ENCODE measurements at places on chromosomes 7 and 10.

DNA sequence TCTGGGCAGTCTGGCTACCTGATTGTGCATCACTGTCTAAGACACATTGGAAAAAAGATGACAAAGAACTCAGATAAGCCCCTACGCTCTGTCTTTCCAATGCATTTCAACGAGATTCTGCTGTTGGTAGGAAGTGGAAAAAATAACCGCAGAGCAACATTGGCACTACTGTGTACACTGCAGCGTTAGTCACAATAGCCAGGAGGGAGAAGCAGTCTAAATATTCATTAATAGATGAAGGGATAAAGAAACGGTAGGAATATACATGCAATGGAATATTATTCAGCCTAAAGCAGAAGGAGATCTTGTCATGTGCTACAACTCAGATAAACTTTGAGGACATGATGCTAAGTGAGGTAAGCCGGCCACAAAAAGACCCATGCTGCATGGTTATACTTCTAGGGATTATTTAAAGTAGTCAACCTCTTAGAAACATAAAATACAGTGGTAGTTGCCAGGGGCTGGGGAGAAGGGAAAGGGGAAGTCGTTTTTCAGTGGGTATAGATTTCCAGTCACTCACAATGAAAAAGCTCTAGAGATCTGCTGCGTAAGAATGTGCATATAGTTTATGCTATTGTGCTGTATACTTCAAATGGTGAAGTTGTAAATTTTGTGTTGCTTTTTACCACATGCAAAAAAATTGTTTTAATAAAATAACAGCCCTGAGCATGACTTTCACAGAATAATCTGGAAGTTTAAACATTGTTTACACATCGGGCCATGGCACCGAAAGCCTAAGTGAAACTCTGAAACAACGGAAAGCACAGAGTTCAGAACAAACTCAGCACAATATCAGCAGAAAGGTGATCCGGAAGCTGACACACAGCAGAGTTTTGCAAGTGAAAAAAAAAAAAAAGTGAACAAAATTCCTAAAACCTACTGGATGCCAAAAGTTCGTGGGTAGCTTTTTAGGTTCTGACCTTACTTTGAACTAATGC is 40.1 kb downstream of the ELMO1 start:
- no peak for DNase-seq

GRCh38 chr7:11810043-11810625 is 21.9 kb downstream of the THSD7A start:
- no peak for DNase-seq

DNA sequence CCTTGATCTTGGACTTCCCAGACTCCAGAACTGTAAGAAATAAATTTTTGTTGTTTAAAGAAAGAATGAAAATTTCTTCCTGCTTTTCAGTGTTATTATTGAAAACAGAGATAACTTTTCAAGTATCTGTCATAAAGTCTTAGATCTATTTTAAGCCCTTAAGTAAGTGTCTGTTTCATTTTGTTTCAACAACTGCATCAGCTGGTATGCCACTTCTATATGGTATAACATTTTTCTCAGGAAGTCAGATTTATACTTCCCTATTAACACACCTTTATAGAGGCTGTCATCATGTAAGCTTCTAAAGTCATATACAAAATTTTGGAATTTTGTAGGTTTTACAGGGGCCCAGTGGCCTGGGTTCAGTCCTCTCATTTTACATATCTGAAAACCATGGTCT is 24.4 kb downstream of the RALA start:
- no peak for DNase-seq

- DNase-seq, result peak; percentile 5
These were observed 127.4 kb downstream of the ZNF365 start for GRCh38 chr10:62501547-62501946.

- no peak for DNase-seq
These were observed 276.1 kb upstream of the NEBL start for GRCh38 chr10:21172930-21173801.

GRCh38 chr10:12974491-12975199 is 26.9 kb downstream of the CCDC3 start:
- no peak for DNase-seq

DNA sequence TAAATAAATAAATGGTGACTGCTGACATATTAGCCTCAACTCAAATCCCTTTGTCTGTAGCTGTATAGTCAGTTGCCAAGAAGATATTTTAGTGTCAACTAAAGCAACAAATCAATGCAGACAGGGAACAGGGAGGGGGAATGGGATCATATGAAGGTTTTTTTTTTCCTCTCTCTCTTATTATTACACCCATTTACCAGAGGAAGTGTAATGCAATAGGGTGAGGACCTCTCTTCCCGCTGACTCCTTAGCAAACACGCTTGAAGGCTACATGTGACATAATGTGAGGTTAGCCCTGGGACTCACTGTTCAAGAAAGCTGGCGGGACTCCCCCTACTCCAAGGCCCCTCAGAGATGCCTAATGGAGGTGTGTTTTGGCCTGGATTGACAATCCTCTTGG is 88.2 kb downstream of the CHRM2 start:
- no peak for DNase-seq

GRCh38 chr7:118153551-118154177 is 30.3 kb upstream of the LSM8 start:
- peak; percentile 12 for DNase-seq

DNA sequence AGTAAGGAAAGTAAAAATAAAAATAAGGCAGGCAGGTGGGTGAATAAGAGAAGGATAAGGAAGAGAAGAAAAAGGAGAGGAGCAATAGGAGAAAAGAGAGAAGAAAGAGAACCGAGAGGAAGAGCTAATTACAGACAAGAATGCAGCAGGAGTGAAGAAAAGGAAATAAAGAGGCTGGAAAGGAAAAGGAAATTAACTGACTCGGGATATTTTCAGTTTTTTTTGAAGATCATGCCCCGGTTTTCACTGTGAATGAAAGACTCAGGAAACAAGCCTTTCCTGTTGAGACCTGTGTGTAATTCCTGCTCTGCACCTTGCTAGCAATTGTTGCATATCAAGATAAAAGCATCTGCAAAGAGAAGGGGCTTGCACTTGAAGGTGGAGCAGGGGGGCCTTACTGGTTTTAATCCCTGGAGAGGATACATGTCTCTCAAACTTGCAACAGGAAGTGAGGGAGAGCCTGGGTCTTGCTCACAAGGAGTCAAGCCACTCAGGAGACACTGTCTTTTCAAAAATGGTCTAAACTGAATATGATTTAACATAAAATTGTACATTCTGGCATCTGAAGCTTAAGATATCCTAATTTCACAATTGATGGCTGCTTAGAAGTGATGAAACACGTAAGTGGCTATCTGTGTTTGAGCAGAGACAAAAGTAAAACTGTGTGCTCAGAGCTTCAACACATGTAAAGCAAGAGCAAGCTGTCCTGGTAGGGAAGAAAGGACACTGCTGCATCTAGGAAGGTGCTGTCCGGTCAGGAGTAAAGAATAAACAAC is 157.6 kb downstream of the FAM107B start:
- DNase-seq, result no peak

GRCh38 chr7:48113275-48113674 is 24.2 kb downstream of the UPP1 start:
- no peak for DNase-seq

DNA sequence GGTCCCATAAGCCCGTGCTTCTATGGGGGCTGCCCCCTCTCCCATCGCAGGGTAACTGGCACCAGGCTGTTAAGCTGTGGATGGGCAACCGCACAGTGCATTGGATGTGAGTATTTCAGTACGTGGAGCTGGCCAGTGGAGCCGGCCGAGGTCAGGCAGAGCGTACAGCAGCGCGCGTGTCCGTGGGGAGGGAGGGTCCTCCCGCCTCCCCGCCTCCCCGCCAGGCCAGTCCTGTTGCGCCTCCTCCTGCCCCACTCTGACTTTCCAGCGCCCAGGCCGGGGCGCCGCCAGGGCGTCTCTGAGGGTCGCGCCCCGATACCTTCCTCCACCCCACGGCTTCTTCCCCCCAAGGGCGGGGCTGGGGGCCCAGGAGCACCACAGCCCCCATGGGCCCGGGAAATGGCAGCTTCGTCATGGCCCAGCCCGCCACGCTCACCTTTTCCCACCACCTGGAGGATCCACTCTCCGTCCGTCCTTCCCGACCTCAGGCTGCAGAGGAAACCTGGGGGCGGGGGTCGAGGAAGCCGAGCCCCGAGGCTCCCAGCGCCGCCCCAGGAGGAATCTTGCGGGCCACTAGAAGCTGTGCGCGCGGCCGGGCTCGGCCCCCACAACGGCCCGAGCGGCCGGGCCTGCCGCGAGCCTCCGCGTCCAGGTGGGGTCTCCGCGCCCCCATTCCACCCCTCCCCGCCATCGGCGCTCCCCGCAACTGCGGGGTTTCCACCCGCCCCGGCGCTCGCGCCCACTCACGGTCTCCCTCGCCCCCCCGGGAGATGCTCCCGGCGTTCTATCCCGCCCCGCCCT is 831 bp upstream of the PFKP start:
- DNase-seq, result no peak

GRCh38 chr10:99920901-99921300 is 88.8 kb downstream of the DNMBP start:
- DNase-seq, result peak; percentile 54

All from EL (cell line).